ENCODE measurements at places on chromosomes 3 and 15.

DNA sequence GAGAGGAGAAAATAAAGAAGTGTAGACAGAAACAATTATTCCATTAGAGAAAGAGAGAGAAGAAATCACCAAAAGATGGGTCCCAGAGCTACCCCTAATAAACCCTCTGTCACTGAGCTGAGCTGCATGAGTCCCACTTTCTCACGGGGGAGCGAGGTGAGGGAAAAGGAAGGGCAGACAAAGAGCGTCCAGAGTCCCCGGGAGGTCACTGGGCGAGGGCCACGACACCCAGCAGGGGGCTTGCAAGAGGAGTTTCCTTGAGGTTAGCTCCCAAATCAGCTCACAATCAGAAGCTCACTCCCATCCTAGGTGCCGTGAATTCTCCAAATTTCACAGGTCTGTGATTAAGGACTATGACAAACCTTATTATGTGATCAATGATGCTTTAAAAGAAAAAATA is 62.3 kb downstream of the XXYLT1 start:
- DNase-seq: no peak

GRCh38 chr3:124620600-124621063 is 109.6 kb upstream of the UMPS start:
- no peak for DNase-seq

- no peak for DNase-seq
Measured at GRCh38 chr3:41144631-41145030, 54.7 kb upstream of the CTNNB1 start.

GRCh38 chr3:11638495-11639358 is 5.0 kb downstream of the VGLL4 start:
- DNase-seq: peak; percentile 59

- DNase-seq: no peak
Measured at GRCh38 chr3:110457508-110457907, 614.1 kb upstream of the NECTIN3 start.

- no peak for DNase-seq
Measured at GRCh38 chr3:47113669-47114365, 50.1 kb downstream of the SETD2 start.

- DNase-seq: no peak
Measured at GRCh38 chr15:65091946-65092770, 15.6 kb downstream of the KBTBD13 start.

- DNase-seq: no peak
Measured at GRCh38 chr3:197846491-197846890, 55.4 kb downstream of the LRCH3 start.

- no peak for DNase-seq
Measured at GRCh38 chr15:25701721-25702465, 161.2 kb downstream of the ATP10A start.

DNA sequence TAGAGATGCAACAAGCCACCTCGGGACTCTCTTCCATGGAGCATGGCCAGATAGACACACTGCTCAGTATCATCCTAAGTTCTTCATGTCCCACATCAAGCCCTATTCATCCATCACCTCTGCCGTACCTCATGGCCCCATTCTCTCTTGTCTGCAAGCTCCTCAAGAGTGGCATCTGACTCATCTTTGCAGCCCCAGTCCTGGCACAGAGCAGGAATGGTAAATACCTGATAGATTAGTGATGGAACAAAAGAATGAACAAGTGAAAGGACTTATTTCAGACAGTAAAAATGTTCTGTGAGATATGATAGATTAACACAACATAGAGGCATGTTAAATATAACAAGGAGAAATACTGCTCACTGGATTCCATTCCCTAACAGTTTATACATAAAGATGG is 176.4 kb downstream of the ISL2 start:
- DNase-seq: no peak

GRCh38 chr3:42511736-42512135 is 9.3 kb downstream of the VIPR1 start:
- no peak for DNase-seq

DNA sequence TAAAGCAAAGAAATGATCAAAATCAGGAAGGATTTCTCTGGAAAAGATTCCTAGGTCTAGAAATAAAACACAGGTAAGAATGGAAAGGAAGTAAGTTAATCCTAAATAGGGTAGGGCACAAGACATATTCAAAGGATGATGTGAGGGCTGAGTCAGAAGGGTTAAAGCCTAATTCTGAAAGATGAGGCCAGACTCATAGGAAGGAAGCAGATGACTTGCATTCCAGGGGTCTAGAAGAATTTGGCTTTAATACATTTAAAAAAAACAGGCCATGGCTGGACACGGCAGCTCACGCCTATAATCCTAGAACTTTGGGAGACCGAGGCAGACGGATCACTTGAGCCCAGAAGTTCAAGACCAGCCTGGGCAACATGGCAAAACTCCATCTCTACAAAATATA is 3.2 kb downstream of the SSR3 start:
- no peak for DNase-seq

GRCh38 chr15:78060232-78060631 is 17.3 kb downstream of the TBC1D2B start:
- DNase-seq: no peak

- no peak for DNase-seq
Measured at GRCh38 chr3:122602011-122602710, 24.7 kb downstream of the PARP15 start.

DNA sequence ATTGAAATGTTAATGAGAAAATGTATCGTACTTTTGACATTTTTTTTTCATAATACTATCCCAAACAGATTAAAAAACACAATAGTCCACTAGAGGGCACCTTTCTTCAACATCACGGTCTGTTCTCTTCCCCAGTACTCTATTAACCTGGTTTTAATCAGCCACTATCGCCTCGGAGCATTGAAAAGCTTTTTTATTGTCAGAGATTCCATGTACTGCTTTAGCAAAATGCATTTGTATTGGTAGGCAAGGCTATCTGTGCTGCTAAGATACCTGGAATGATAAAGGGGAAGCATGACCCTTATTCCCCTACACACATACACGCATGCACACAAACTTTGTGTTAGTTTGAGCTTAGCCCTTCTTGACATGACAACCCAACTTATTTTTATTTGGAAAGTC is 160.1 kb upstream of the IL12A start:
- peak; percentile 74 for DNase-seq

DNA sequence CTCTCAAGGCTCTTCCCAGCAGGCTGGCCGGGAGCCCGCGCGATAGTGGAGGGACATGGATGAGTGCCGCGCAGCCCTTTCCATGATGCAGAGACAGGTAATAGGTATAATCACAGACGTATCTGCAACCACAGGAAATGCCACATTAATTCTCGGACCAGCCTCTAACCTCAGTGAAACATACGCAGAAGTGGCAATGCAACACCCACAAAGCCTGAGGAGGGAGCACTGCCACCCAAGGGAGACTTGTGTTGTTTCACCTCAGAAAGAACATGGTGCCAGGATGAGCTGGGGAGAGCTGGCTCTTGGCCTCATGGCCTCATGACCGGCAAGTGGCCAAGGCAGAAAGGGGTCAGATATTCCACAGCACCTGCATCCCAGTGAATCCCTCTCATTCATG is 39.0 kb downstream of the PGPEP1L start:
- DNase-seq: no peak

DNA sequence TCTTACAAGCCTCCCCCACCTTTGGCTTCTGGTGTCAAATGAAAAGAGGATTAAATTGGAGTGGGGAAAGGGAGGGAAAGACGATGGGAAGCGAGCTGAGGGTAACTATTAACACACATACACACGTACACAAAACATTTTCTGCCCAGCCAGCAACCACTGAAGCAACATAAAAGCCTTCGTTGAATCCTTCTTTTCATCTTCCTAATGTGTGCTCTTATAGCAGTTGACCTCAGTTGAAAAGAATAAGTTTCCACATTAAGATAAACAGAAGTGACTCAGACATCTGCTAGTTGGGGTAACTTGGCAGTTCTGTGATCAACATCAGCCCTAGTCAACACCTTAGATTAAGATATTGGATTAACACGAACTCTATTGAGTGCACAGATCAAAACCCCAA is 558.5 kb downstream of the MECOM start:
- no peak for DNase-seq

- DNase-seq: peak; percentile 75
Measured at GRCh38 chr15:67840749-67841512, 1.1 kb upstream of the RNU6-1 start.

DNA sequence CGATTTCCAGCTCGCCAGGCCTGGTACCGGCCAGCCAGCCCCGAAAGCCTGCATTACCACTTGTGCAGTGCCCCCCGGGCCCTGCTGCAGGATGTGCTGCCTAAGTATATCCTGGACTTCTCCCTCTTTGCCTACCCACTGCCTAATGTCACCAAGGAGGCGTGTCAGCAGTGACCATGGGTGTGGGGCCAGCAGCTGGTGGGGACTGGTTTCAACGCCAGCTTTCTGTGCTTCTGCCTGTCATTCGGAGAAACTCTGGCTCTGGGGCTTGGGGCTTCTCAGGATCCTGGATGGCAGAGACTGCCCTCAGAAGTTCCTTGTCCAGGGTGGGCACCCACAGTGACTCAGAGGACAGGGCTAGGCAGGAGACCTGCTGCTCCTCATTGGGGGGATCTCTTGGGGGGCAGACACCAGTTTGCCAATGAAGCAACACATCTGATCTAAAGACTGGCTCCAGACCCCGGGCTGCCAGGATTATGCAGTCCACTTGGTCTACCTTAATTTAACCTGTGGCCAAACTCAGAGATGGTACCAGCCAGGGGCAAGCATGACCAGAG is 1.5 kb downstream of the CHST14 start:
- no peak for DNase-seq

- DNase-seq: no peak
Measured at GRCh38 chr15:89167267-89168176, 53.9 kb downstream of the RLBP1 start.

GRCh38 chr3:127049393-127049792 is 66.5 kb downstream of the PLXNA1 start:
- DNase-seq: no peak

GRCh38 chr15:51137880-51138430 is 43.2 kb upstream of the TNFAIP8L3 start:
- no peak for DNase-seq

GRCh38 chr3:101379658-101380376 is 59.4 kb upstream of the IMPG2 start:
- no peak for DNase-seq

DNA sequence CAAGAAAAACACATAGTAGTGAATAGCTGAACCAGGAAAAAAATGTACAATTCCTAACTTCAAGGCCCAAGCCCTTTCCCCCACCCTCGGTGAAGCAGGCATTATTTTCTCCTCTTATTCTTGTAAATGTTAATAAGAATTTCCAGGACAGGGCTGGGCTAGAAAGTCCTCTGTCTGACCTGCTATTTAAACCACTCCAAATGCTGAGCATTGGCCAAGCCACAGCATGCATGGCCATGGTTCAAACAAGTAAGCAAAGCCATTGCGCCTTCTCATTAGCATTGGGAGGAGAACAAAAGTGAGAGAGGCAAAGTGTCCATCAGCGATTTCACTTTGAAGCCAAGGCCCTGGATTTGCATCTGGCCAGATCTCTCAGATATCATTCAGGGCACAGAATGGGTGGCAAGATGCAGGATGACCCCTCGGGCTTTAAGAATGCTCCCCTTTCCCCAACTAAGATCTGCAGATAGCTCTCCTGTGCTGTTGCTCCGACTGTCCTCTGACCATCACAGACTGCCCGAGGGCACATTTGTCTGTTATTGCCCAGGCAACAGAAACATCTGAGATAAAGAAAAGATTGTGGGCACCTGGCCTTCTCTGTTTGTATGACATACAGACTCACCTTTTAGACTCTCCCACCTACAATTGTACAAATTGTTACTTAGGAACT is 46.3 kb downstream of the CEMIP start:
- no peak for DNase-seq

GRCh38 chr3:183212096-183212495 is 41.0 kb upstream of the B3GNT5 start:
- DNase-seq: no peak

DNA sequence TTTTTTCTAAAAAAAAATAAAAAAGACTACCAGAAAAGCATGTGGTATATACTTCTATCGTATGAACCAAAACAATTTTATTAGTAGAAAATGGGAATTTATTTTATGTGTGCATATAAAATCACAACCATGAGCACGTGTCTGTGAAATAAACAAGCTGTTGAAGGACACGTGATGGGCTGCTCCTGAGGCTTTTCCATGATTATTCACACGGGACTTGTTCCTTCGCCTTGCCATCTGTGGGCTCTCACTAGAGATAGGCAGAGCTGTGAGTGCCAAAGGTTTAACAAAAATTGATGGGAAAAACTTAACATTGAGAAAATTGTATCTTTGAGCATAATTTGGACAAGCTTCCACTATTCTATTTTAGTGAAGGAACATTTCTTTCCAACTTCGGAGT is 12.4 kb upstream of the ETV5 start:
- no peak for DNase-seq

GRCh38 chr3:171001957-171002694 is 24.4 kb downstream of the SLC2A2 start:
- DNase-seq: no peak

DNA sequence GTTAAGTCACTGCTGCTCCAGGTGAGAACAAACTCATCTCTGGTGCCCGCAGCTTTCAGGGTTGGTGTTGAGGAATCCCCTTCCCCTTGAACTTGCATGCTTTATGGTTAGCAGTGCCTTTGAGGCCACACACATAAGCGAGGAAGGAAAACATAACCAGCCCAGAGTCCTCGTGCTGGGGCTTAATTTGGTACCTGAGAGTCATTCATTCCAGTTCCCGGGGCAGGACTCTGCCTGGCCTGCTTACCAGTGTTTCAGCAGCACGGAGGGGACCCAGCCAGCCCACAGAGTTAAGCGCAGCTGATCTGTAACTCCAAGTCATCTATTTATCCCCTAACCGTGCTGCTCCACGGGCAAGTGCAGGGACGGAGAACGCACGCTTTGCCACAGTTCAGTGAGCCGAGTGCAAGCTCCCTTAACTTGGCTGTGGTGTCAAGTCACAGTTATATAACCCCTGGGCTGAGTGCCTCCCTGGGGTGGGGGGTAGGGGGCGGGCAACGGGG is 302.3 kb upstream of the ICE2 start:
- DNase-seq: no peak

- no peak for DNase-seq
Measured at GRCh38 chr3:75129101-75129500, 514.6 kb upstream of the CNTN3 start.

- DNase-seq: no peak
Measured at GRCh38 chr3:82306189-82306588, 544.7 kb upstream of the GBE1 start.

DNA sequence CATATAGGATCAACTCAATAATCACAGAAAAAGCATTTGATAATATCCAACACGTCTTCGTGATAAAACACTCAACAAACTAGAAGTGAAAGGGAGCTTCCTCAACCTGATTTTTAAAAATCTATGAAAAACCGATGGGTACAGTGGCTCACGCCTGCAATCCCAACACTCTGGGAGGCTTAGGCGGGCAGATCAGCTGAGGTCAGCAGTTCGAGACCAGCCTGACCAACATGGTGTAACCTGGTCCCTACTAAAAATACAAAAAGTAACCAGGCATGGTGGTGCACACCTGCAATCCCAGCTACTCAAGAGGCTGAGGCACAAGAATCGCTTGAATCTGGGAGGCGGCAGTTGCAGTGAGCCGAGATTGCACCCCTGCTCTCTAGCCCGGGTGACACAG is 2.2 kb upstream of the MFGE8 start:
- no peak for DNase-seq

GRCh38 chr15:58994906-58995453 is 7.5 kb downstream of the RNF111 start:
- peak; percentile 74 for DNase-seq

GRCh38 chr3:176147251-176147650 is 1050.0 kb downstream of the TBL1XR1 start:
- no peak for DNase-seq
